Central memory CD8-positive, alpha-beta T cell (primary cell): ENCODE measurements at places on chromosomes 2 and 18.

- DNase-seq = no peak
- H3K4me1 ChIP-seq = no peaks in the 10 kb centered on the region
- no peak overlapping the region for H3K27ac ChIP-seq
- no peak overlapping the region for H3K4me3 ChIP-seq
- no peaks in the 10 kb centered on the region for H3K36me3 ChIP-seq
These were observed 438.2 kb downstream of the MEIS1 start for GRCh38 chr2:66872986-66873754.

GRCh38 chr18:36744261-36744876, 84.4 kb downstream of the TPGS2 start:
- peaks cover 39% of the 10 kb centered on the region for H3K27me3 ChIP-seq
- H3K4me3 ChIP-seq = no peak overlapping the region
- H3K27ac ChIP-seq = no peak overlapping the region
- H3K4me1 ChIP-seq = no peaks in the 10 kb centered on the region

- H3K4me3 ChIP-seq = no peak overlapping the region
- H3K36me3 ChIP-seq = no peaks in the 10 kb centered on the region
- H3K27me3 ChIP-seq = no peaks in the 10 kb centered on the region
- DNase-seq = no peak
- H3K27ac ChIP-seq = no peak overlapping the region
These were observed 144.1 kb downstream of the CELF4 start for GRCh38 chr18:37421341-37422077.

- DNase-seq = no peak
- no peaks in the 10 kb centered on the region for H3K4me1 ChIP-seq
- H3K4me3 ChIP-seq = no peak overlapping the region
- no peaks in the 10 kb centered on the region for H3K36me3 ChIP-seq
These were observed 97.2 kb downstream of the MAIP1 start for GRCh38 chr2:200052627-200053026.

DNA sequence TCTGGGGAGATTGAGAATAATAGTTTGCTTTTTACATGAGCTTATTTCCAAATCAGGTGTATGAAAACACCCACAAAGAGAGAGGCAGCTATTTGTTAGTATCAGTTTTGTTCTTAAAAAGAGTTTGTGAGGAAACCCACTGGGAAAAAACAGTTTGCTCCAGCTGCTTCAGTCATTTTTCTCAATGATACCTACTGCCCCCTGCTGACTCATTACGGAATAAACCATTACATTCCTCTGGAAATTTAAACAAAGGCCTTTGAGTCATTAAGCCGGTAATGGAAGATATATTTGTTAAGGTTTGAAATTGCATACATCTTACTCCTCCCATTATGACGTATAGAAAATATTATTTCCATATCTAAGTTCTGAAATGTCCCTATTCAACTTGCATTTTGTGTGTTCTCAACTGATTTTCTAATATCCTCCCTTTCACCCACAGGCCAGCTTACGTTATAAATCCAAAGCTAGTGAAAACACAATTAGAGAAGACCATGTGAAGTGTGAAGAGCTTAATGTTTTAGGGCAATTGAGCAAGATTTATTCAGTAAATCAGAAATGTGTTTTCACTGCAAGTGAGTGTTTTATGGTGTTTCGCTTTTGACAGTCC, 761.6 kb downstream of the DSC3 start:
- no peaks in the 10 kb centered on the region for H3K36me3 ChIP-seq
- no peak overlapping the region for H3K4me3 ChIP-seq
- no peak overlapping the region for H3K27ac ChIP-seq
- H3K27me3 ChIP-seq = no peaks in the 10 kb centered on the region

DNA sequence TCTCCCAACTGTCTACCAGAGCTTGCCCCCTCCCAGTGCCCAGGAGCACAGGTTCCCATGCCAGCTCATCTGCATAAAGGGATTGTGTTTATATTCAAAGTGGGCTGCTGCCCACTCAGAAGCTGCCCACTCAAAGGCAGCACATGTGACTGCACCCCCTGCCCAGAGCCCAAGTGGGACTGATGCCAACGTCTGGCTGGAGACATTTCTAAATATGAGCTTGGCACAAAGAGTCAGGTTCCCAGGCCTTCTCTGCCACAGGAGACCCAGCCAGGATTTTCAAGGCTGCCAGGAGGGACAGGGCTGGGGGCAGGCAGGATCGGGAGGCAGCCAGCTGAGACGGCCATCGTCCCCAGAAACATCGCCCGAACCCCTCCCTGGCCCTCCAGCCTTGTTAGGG, 67.1 kb downstream of the ZBTB7C start:
- no peaks in the 10 kb centered on the region for H3K36me3 ChIP-seq
- H3K27ac ChIP-seq = no peak overlapping the region
- no peaks in the 10 kb centered on the region for H3K4me1 ChIP-seq
- peaks cover 9% of the 10 kb centered on the region for H3K27me3 ChIP-seq
- DNase-seq = no peak
- H3K4me3 ChIP-seq = no peak overlapping the region
